ENCODE measurements at places on chromosomes 11 and 22. TPM values are rescaled to one million over a fixed set of nuclear protein-coding genes. Genes with fewer than 3 reads are reported as not detected.

GRCh38 chr11:64861227-64861975, 16.9 kb upstream of the CDC42BPG start:
- no peak for DNase-seq

DNA sequence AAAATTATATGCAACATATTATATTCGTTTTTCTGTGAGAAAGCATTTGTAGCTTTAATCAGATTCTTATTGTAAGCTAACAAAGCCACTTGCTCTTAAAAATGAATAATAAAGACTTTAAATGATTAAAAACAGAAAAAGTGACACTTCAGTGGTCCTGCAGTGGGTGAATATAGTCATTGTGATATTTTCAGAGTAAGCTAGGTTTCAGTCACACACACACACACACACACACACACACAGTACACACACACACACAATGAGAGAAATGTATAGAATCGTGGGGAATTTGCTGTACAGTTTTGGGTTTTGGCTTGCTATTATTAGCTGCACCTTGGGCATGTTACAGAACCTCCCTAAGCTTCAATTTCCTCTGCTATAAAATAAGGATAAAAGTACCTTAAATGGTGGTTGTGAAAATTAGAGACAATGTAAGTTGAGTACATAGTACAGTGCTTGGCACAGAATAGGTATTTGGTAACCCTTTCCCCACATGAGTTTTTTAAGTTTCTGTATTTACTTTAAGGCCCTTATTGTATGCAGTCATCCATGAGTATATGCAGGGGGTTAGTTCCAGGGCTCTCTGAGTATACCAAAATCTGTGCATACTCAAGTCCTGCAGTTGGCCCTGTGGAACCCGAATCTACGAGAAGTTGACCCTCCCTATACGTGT, 39.8 kb downstream of the CSTPP1 start:
- no peak for DNase-seq

DNA sequence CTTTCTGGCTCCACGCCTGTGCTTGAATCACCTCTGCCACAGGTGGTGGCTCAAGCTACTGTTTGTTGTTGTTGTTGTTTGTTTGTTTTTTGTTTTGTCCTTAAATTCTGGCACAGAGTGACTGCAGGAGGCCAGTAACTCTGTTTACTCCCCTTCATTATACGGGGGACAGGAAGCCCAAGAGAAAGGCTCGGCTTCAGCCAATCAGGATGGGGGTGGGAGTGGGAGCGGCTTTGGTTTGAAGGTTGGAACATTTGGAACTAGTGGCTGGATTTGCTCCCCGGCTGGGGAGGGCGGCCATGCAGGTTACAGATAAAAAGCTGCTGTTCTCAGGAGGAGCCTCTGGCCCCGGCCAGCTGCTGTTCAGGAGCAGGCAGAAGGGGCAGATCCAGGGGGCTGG, 19.7 kb upstream of the CABP2 start:
- no peak for DNase-seq

GRCh38 chr22:24841261-24841660, 35.2 kb downstream of the SGSM1 start:
- no peak for DNase-seq

- DNase-seq: no peak
Observed at GRCh38 chr11:47595029-47595428, 818 bp upstream of the C1QTNF4 start.

NECTIN1 gene
- 4.2 TPM for total RNA-seq

MRGPRF gene
- 171 TPM for total RNA-seq

CHST1 gene
- 48.7 TPM for total RNA-seq

FAM227A gene
- 1.9 TPM for total RNA-seq

OR10V1 gene
- total RNA-seq: not detected

RGL4 gene
- total RNA-seq: not detected
